ENCODE measurements at places on chromosomes 1 and 21. TPM values are rescaled to one million over a fixed set of nuclear protein-coding genes. Genes with fewer than 3 reads are reported as not detected.

Gene UBE4B
- total RNA-seq, result 35.9 TPM

Gene ADSS2
- 57.0 TPM for total RNA-seq

Gene OPTC
- not detected for total RNA-seq

Gene S100A9
- 0.38 TPM for total RNA-seq

DNA sequence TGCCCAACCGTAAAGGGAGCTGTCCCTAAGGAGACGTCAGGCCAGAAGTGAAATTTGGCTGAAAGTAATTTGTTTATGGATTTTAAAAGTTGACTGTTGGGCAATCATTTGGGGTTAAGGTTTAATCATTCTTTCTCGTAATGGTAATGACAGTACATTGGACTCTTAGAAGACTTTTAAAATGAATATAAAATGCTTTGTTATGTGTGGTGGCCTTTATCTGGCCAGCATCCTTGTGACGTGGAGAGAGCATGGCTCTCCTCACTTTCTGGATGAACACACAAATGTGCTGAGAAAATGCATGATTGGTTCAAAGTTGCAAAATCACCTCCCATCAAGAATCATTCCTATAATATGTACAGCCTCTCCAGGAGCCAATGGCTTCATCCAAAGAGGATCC is 160.2 kb downstream of the DHRS3 start:
- no peak for DNase-seq

Gene TAF13
- total RNA-seq, result 43.3 TPM

Gene CSMD2
- total RNA-seq, result not detected

GRCh38 chr1:102085896-102086295 is 89.2 kb upstream of the OLFM3 start:
- no peak for DNase-seq

DNA sequence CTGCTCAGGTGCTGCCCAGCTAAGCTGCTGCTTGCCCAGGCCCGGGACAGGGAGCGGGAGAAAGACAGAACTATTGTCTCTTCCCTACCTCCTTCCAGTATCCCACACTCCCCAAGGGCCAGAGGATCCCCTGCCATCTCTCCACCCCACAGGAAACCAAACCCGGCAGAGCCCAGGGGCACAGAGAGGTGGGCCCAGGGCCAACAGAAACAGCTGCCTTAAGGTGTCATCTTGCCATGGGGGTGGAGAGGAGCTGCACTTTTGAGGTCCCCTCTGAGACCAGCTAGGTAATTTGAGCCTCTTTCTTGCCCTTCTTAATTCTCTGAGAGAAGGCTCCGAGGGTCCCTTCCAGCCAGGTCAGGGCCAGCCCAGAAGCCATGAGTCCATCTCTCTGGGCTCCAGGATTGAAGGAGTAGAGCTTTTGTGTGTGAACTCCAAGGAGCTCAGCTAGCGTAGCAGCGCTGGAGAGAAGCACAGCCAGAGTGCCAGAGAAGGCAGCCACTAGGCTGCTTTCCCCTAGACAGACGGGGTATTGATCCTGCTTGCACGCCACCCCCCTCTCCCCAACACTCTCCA is 9.7 kb upstream of the GPR61 start:
- no peak for DNase-seq

DNA sequence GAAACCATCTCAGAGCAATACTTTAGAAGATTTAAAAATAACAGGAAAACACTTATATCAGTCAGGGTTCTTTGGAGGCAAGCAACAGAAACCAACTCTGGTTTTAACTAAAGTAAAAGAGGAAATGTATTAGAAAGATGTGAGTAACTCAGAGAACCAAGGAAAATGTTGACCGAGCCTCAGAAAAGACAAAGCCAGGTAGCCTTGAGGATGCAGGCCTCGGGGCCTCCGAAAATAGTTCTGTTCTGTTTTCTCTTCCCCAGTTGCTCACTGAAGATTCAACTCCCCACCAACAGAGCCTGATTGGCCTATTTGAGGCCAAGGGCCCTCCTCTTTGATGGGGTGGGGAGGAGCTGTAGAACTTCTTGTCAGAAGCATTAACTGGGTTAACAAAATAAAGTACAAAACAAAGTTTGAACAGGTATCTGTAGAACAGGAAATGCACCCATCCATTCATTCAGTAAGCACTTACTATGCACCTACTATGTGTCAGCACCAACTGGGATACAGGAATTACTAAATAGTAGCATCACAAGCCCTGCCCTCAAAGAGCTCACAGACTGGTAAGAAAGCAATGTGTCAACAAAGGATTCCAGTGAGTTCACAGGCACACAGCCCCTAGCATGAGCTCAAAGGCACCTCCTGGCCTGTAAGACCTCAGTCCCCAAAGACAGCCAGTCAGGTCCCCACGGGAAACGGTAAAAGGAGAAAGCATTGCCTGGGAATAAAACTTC is 12.6 kb downstream of the SLAMF8 start:
- no peak for DNase-seq

Gene LCE2B
- not detected for total RNA-seq

Gene GSTM1
- total RNA-seq, result 30.4 TPM

Gene C1orf87
- total RNA-seq, result not detected

GRCh38 chr1:55334160-55334559 is 119.0 kb upstream of the USP24 start:
- no peak for DNase-seq

Gene OR2T35
- not detected for total RNA-seq

DNA sequence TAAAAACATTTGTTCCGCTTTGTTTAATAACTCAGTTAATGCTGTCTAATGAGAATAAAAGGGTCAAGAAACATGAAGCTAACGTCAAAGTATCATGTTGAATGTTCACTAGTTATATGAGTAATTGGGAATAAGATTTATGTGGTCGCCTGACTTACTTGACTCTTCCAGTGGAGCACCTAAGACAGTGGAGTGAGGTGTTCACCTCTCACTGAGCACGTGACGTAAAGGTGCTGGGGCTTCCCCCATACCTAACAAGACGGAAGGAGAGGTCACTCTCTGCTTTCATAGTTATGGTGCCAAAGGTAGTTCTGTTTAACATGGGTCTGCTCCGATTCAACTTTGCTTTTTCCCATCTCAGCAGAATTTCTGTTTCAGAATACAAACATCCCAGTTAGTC is 686 bp downstream of the KMO start:
- no peak for DNase-seq

Gene TAS1R1
- total RNA-seq, result not detected

Gene MNDA
- not detected for total RNA-seq

GRCh38 chr1:90344963-90345730 is 350.2 kb downstream of the ZNF326 start:
- no peak for DNase-seq

- DNase-seq, result no peak
These were observed 44.8 kb downstream of the AGPAT3 start for GRCh38 chr21:43909741-43910400.

DNA sequence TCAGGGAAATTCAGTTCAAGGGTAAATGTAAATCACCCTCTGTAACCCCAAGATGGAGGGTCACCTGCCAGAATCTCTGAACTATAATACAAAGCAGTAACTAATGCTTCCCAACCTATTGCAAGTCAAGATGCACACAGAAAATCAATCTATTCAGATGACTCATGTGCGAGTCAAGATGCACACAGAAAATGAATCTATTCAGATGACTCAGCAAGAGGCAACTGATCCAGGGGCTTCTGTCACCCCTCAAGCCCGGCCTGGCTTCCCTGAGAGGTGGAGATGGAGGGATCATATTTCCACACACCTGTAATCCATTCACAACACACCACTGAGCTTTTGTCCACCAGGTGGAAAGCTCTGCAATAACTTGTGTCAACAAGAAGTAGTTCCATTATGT is 17.4 kb upstream of the HIVEP3 start:
- no peak for DNase-seq

- no peak for DNase-seq
These were observed 68.5 kb downstream of the CRB1 start for GRCh38 chr1:197336571-197336970.

Gene TFF2
- not detected for total RNA-seq

DNA sequence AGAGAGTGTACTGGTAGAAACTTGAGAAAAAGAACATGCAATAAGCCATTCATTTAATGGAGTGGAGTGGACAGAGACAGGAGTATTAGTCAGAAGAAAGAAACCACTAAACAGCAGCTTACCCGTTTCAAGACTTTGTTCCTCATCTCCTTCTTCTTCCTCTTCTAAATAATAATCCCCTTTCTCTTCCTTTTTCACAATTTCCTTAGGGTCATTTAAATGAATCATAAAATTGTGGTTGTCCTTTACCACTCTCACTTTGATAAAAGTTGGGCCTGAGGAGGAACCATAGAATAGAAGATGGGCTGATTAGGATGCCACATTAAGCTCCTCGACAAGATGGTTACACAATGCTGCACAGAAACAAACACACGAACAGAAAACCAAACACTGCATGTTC is 109.6 kb downstream of the WDR3 start:
- no peak for DNase-seq

DNA sequence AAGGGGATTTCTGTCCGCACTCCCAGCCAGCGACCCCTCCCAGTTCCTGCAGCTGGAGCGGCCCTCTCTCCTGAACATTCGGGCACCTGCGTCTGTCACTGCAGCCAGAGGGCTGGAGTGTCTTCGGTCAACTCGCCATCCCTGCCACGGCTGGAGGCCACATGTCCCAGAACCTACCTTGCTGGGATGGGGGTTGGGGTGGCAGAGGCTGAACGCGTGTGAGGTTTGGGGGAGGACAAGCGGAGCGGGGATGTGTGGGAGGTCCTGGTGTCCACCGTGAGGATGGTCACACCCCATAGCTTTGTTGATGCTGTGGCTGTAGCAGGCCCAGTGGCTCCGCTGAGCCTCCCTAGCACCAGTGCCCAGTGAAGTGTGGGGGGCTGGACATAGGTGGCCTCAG is 14.8 kb upstream of the C1orf174 start:
- no peak for DNase-seq

- no peak for DNase-seq
These were observed 125.0 kb downstream of the PRDM2 start for GRCh38 chr1:13825033-13825432.

Gene NFIA
- 6.9 TPM for total RNA-seq

Gene RGS1
- 34.4 TPM for total RNA-seq

Gene OR2T12
- total RNA-seq, result not detected

DNA sequence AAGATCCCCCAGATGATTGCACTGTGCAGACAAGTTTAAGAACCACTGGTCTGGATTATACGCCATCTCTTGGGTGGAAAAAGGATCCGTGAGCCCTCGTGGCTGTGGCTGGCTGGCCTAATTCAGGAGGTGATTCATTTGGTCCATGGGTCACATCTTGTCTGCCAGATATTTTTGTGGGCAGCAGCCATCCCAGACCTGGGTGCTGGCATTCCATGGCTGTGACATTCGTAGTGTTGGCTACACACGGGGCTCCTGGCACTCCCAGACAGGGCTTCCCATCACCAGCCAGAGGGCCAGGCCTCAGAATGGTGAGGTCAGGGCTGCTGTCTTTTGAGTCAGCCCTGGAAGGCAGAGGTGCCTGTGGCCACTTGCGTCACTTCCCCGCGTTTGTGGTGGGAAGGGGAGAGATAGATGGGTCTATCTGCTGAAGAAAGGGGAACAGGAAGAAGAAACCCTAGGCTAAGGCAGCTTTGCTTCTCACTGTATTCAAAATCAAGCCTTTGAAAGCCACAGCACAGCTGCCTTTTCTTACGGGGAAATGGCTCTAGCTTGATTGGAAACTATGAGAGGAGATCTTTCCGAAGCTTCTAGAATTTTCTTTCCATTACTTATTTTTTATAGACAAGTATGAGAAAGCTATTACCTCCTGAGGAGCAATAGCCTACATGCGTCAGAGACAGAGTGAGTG is 32.4 kb downstream of the EIF2D start:
- DNase-seq, result peak; percentile 85

Gene LCE1E
- not detected for total RNA-seq

DNA sequence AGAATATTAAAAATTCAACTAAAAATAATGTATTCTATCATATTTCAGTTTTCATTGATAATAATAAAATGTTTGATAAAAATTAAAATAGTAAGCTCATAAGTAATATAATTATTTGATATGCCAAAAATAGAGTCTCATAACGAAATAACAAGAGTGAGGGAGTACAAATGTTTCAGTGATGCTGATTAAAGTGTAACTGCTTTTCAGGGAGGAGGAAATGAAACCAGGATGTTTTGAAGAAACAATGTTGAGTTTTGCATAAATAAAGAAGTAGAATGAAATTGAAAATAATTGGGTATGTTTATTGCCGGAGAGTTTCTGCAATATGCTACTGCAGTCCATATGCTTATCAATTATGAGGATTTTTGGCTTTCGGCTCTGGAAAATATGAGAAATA is 1159.8 kb upstream of the ADGRL2 start:
- no peak for DNase-seq

- DNase-seq, result no peak
These were observed 76.4 kb downstream of the ST3GAL3 start for GRCh38 chr1:43783671-43784205.

GRCh38 chr1:201408176-201408833 is 9.2 kb upstream of the LAD1 start:
- peak; percentile 61 for DNase-seq

- DNase-seq, result no peak
These were observed 285.7 kb upstream of the PKN2 start for GRCh38 chr1:88398338-88398737.

Gene IGSF21
- total RNA-seq, result not detected

DNA sequence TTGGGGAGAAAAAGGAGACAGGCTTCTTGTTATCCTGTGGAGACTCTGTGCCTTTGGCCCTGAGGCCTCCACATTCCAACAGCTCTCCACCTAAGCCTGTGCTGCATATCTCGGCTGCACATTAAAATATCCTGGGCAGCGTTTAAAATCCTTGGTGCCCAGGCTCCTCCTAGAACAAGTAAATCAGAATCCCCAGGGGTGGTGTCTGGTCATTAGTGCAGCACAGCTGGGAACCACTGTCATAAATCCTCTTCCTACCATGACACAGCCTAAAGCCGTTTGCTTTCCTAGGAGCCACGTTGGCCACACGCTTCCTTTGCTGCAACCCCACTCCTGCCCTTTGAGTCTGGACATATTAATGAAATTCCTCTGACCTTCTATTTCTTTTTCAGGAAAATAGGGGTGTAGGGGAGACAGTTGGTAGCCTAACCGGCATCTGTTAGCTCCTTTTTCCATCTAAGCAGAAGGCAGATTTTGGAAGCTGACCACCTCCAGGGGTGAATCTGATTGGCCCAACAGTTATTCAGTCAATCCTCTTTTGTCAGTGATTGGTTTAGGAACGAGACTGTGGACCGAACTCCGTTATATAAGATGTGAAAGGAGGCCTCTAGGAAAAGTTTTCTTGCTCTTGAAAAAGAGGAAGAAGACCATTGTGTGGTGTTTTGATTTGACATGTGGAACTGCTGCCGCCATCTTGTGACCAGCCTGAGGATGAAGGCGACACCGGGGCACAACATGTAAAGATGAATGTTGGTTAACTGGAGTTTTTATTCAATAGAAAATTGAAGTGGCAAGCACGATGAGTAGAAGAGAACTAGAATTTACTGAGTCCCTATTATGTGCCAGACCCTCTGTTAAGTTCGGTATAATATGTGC is 41.9 kb downstream of the JUN start:
- DNase-seq, result no peak
